Smooth muscle cell of the pulmonary artery (primary cell): ENCODE measurements at places on chromosomes 3 and 15. TPM values are rescaled to one million over a fixed set of nuclear protein-coding genes. Genes with fewer than 3 reads are reported as not detected.

Gene BFSP2
- not detected in 2 replicates for total RNA-seq

Gene RYK
- 102 and 119 TPM in 2 replicates for total RNA-seq

Gene ACAD11
- total RNA-seq = 57.7 and 86.2 TPM in 2 replicates

Gene OSTN
- 4.5 and 11.1 TPM in 2 replicates for total RNA-seq

Gene SERINC4
- total RNA-seq = not detected in 2 replicates

Gene CYP1A2
- not detected in 2 replicates for total RNA-seq

Gene ARRDC4
- total RNA-seq = 5.5 and 54.2 TPM in 2 replicates

Gene LRTM1
- total RNA-seq = not detected in 2 replicates

Gene STARD9
- 7.3 and 7.8 TPM in 2 replicates for total RNA-seq

Gene FOXB1
- total RNA-seq = not detected in 2 replicates

Gene ZPLD1
- total RNA-seq = 0.13 and 1.1 TPM in 2 replicates

Gene AMOTL2
- total RNA-seq = 117 and 158 TPM in 2 replicates

Gene ZDHHC23
- 1.0 and 1.4 TPM in 2 replicates for total RNA-seq

Gene ILDR1
- total RNA-seq = not detected in 2 replicates

Gene OCA2
- total RNA-seq = not detected in 2 replicates

Gene CD86
- total RNA-seq = not detected in 2 replicates

Gene BCHE
- total RNA-seq = 0.73 and 1.4 TPM in 2 replicates
